ENCODE measurements at places on chromosomes 4 and X.

DNA sequence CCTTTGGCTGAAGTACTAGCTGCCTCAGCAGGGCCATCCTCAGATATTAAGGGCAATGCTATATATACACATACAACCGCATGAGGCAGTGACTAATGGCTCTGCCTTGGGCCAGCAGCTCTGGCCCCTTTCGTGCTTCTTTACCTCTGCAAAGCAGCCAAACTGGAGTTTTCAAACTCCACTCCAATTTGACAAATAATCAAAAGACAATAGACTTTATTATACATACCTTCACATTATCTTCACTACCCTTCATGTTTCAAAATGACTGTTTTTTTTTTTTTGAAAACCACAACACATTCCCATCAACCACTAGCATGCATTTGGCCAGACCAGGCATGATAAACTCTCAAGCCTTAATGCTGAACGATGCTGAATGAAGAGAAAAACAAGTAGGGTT, 187.7 kb downstream of the ENOX2 start:
- H3K27me3 ChIP-seq, result peaks cover 2% of the 10 kb centered on the region
- no peaks in the 10 kb centered on the region for H3K36me3 ChIP-seq
- no peak overlapping the region for H3K4me3 ChIP-seq
- no peak for DNase-seq

GRCh38 chr4:16116493-16116990, 32.7 kb upstream of the PROM1 start:
- H3K27me3 ChIP-seq, result peaks cover 4% of the 10 kb centered on the region
- H3K4me3 ChIP-seq, result no peak overlapping the region
- no peaks in the 10 kb centered on the region for H3K36me3 ChIP-seq
- H3K4me1 ChIP-seq, result peaks cover 6% of the 10 kb centered on the region

- H3K27me3 ChIP-seq, result no peaks in the 10 kb centered on the region
- no peaks in the 10 kb centered on the region for H3K36me3 ChIP-seq
- no peak for DNase-seq
- no peak overlapping the region for H3K4me3 ChIP-seq
- no peak overlapping the region for H3K27ac ChIP-seq
These were observed 112.0 kb downstream of the AFF2 start for GRCh38 chrX:148612431-148612830.

DNA sequence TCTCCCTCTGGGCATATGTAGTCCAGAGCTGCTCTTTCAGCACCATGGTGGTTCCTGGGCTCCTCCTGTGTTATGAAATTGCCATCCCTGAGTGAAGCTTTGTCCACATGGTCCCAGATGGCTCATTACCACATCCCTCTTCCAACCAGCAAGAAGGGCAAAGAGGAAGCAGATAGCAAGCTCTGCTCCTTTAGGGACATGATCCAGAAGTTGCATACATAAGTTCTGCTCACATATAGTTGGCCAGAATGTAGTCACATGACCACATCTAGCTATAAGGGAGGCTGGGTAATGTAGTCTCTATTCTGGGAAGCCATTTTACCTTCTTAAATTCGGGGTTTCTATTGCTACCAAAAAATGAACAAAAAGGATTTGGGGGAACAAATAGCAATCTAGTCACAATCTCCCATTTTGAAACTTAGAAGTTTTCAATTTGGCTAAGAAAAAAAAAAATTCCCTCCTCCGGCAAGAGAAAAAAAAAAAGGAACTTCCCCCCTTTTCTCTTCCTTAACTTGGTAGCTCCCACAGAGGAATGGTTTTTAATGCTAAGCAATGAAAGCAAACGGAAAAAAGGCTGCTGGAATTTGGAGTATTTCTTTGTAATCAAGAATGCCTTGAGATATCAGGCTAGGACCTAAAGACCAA, 88.2 kb upstream of the USP9X start:
- H3K27me3 ChIP-seq, result peaks cover 1% of the 10 kb centered on the region
- H3K4me3 ChIP-seq, result no peak overlapping the region
- DNase-seq, result no peak
- H3K4me1 ChIP-seq, result peaks cover 8% of the 10 kb centered on the region
- peak overlapping the region; percentile 18 for H3K27ac ChIP-seq

GRCh38 chrX:97629597-97629985, 745.9 kb downstream of the RPA4 start:
- no peaks in the 10 kb centered on the region for H3K36me3 ChIP-seq
- H3K4me3 ChIP-seq, result no peak overlapping the region
- H3K27me3 ChIP-seq, result no peaks in the 10 kb centered on the region
- H3K4me1 ChIP-seq, result no peaks in the 10 kb centered on the region

- no peaks in the 10 kb centered on the region for H3K36me3 ChIP-seq
- H3K27me3 ChIP-seq, result peaks cover 19% of the 10 kb centered on the region
- H3K4me1 ChIP-seq, result peaks cover 6% of the 10 kb centered on the region
- H3K27ac ChIP-seq, result no peak overlapping the region
These were observed 877 bp downstream of the JAKMIP1 start for GRCh38 chr4:6199422-6199921.

GRCh38 chr4:157576671-157577217, 356.2 kb downstream of the GRIA2 start:
- DNase-seq, result no peak
- no peaks in the 10 kb centered on the region for H3K27me3 ChIP-seq
- H3K4me3 ChIP-seq, result no peak overlapping the region
- H3K27ac ChIP-seq, result no peak overlapping the region

GRCh38 chr4:168804146-168804545, 205.9 kb downstream of the CBR4 start:
- peaks cover 10% of the 10 kb centered on the region for H3K4me1 ChIP-seq
- no peak overlapping the region for H3K27ac ChIP-seq
- no peak for DNase-seq

- peaks cover 26% of the 10 kb centered on the region for H3K36me3 ChIP-seq
- H3K27me3 ChIP-seq, result no peaks in the 10 kb centered on the region
- H3K4me3 ChIP-seq, result no peak overlapping the region
- no peaks in the 10 kb centered on the region for H3K4me1 ChIP-seq
- DNase-seq, result no peak
- no peak overlapping the region for H3K27ac ChIP-seq
These were observed 8.8 kb downstream of the PPM1K start for GRCh38 chr4:88275516-88275915.

- H3K36me3 ChIP-seq, result no peaks in the 10 kb centered on the region
- no peak for DNase-seq
- H3K4me1 ChIP-seq, result peaks cover under 1% of the 10 kb centered on the region
- H3K27ac ChIP-seq, result no peak overlapping the region
- H3K4me3 ChIP-seq, result no peak overlapping the region
These were observed 215.5 kb upstream of the BCOR start for GRCh38 chrX:40313269-40313668.

- no peaks in the 10 kb centered on the region for H3K27me3 ChIP-seq
- no peak overlapping the region for H3K4me3 ChIP-seq
- no peaks in the 10 kb centered on the region for H3K4me1 ChIP-seq
- no peak for DNase-seq
These were observed 35.7 kb downstream of the BTC start for GRCh38 chr4:74758551-74759145.

DNA sequence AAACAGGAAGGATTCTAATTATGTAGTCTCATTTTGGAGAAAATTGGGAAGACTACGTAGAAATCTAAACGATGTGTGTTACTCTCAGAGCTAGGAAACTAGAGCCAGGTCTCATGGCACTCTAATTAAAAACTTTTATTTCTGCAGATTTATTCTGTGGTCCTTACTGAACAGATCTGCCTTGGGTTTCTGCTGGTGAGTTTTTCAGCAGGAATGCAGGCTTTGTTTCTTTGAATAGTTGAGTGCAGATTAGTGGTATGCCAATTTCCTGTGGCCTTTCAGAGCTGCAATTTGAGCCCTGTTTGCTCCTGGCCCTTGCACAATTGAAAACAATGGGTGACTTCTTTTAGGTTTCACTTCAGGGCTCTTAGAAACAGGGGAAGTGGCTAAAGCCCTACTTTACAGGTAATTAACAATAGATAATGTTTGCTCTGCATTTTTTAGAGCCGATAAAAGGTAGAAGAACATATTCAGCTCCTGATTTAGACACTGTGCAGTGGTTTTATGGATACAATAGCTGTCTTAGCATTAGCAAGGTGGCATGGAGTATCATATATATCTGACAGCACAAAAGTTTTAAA, 21.8 kb downstream of the SPRY1 start:
- H3K27ac ChIP-seq, result peak overlapping the region; percentile 92
- no peaks in the 10 kb centered on the region for H3K36me3 ChIP-seq
- H3K4me1 ChIP-seq, result peaks cover 23% of the 10 kb centered on the region
- DNase-seq, result peak; percentile 35
- no peaks in the 10 kb centered on the region for H3K27me3 ChIP-seq
- peak overlapping the region; percentile 25 for H3K4me3 ChIP-seq

GRCh38 chr4:36394352-36394903, 113.0 kb downstream of the DTHD1 start:
- H3K27me3 ChIP-seq, result no peaks in the 10 kb centered on the region
- no peaks in the 10 kb centered on the region for H3K4me1 ChIP-seq
- H3K27ac ChIP-seq, result no peak overlapping the region
- DNase-seq, result no peak
- H3K4me3 ChIP-seq, result no peak overlapping the region

DNA sequence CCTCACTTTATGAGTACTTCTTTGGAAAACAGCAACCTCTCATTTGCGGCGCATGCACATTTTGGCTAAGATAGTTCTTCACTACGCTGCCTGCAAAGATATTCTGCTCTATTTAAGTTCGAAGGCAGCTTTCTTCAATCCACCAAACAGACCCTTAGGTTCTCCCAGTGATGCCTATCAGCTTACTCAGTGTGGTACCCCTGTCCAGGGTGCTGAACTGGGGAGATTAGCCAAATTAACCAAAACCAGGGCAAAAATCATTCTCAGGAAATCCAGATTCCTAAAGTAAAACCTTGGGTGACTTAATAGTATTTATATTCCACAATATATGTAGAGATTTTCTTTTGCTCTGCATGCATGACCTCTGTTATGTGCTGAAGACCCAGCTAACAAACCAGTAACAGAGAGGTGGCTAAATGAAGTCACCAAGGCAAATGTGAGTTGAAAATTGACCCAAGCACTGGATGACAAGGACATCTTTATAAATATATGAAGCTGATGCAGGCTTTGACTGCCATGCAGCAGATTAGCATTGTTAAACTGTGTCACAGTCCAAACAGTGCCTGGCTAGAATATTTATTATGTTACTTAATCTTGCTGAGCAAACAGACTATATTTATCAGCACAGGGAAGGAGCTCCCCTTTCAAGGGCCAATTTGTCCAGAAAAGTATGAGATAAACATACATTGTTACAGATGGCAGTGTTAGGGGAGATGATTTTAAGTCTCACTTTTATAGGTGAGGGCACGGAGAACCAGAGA, 418.2 kb downstream of the STIM2 start:
- no peak overlapping the region for H3K4me3 ChIP-seq

GRCh38 chr4:106421441-106422296, 53.1 kb upstream of the GIMD1 start:
- no peak overlapping the region for H3K4me3 ChIP-seq
- DNase-seq, result no peak
- peaks cover 2% of the 10 kb centered on the region for H3K4me1 ChIP-seq
- no peaks in the 10 kb centered on the region for H3K36me3 ChIP-seq
- H3K27me3 ChIP-seq, result peaks cover 1% of the 10 kb centered on the region

DNA sequence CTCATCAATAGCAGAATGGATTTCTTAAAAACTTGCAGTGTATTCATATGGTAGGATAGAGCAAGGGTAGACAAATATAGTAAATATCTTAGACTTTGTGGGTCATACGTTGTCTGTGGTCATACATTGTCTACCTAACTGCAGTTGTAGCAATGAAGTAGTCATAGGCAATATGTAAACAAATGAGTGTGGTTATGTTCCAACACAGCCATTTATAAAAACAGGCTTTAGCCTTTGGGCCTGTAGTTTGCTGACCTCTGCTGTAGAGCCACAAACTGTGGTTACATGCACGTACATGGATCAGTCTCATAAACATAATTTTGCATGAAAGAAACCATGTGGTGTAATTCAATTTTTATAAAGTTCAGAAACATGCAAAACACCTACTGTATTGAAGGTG, 98.9 kb downstream of the LARP1B start:
- peaks cover 14% of the 10 kb centered on the region for H3K4me1 ChIP-seq
- peaks cover 13% of the 10 kb centered on the region for H3K36me3 ChIP-seq
- no peak for DNase-seq
- H3K4me3 ChIP-seq, result no peak overlapping the region

- H3K4me1 ChIP-seq, result no peaks in the 10 kb centered on the region
- no peaks in the 10 kb centered on the region for H3K27me3 ChIP-seq
- no peak overlapping the region for H3K27ac ChIP-seq
- H3K4me3 ChIP-seq, result no peak overlapping the region
These were observed 94.2 kb downstream of the NYX start for GRCh38 chrX:41541386-41541785.

GRCh38 chr4:2767046-2767704, 11.0 kb upstream of the TNIP2 start:
- H3K4me1 ChIP-seq, result peaks cover 27% of the 10 kb centered on the region
- H3K27me3 ChIP-seq, result peaks cover 7% of the 10 kb centered on the region
- no peak overlapping the region for H3K27ac ChIP-seq

DNA sequence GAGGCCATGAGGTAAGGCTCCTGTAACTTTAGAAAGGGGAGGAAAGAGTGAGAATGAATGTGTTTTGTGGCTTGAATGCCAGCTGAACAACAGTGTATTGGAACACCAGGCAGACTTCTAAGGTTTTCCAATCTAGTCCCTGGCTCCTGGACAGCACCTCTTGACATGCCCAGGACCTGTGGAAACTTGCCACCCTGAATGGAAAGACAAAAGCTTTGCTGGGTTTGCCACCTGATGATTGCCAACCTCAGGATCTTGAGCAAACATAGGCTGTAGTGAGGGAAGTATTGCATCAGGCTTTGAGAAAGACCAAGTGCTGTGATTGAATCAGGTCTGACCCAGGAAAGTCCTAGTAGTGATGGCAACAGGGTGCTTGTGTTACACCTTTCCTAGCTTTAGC, 1393.1 kb upstream of the DIAPH2 start:
- H3K4me3 ChIP-seq, result no peak overlapping the region
- H3K27ac ChIP-seq, result no peak overlapping the region
- no peak for DNase-seq
- H3K4me1 ChIP-seq, result no peaks in the 10 kb centered on the region

DNA sequence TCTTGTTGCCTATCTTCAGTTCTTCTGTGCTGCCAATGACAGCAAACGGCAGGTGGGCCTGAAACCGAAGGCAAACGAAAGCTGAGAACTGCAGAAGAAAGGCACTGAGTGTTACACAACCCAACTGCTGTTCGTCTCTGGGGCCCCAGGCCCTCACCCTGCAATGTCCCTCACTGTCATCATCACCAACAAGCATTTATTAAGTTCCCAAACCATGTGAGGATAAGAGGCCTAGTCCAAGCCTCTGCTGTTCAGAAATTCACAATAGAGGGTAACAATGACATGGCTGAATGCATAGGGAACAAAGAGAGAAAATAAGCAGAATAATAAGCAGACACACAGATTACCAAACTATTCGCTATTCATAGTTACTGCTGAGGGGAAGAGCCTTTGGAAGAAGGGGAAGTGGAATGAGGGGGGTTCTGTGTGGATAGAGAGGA, 34.5 kb upstream of the NKRF start:
- H3K36me3 ChIP-seq, result peaks cover 15% of the 10 kb centered on the region
- H3K4me1 ChIP-seq, result no peaks in the 10 kb centered on the region
- no peak overlapping the region for H3K27ac ChIP-seq
- no peak for DNase-seq

GRCh38 chr4:98652996-98653395, 5.4 kb downstream of the TSPAN5 start:
- peaks cover 7% of the 10 kb centered on the region for H3K27me3 ChIP-seq
- no peak for DNase-seq
- peaks cover 27% of the 10 kb centered on the region for H3K4me1 ChIP-seq
- no peak overlapping the region for H3K4me3 ChIP-seq
- no peak overlapping the region for H3K27ac ChIP-seq
